NCI-H2227 treated with DMSO at 0.1 percent for 48 hours (cell line): ENCODE measurements at places on chromosomes 2 and 18.
A peak's percentile ranks its signal among the peaks of the same experiment; 100 is the strongest.

DNA sequence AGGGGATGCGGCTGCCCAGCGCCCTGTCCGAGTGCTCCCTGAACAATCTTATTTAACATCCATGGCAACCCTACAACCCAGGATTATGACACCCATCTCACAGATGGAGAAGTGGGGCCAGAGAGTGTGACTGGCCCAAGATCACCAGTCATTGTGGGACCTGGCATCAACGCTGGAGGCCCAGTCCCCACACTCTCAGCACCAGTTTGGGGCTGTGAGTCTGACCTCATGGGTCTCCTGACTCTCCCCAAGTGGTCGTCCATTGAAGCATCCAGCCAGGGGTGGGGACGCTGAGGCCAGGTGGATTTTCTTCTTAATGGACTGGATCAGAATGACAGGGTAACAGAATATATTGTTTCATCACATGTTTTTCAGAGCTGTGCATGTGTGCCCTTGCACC, 24.5 kb downstream of the MAL start:
- no peak for DNase-seq

DNA sequence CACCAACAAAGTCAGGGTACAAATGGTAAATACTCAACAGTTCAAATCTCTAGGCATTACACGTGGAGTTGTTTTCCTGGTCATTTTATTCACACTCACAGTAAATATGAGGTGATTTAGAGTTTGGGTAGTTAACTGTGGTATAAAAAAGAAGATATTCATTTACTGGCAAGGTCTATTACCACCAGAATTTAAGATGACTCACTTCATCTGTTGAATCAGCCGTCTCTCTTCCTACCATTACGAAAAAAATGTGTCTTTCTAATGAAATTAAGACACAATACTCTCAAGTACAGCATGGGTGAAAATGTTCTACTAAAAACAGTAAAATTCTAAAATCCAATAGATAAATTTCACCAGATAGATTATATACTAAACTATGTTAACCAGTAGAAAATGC, 21.0 kb upstream of the GPR75 start:
- no peak for DNase-seq

- DNase-seq: no peak
These were observed 356.9 kb upstream of the KLHL29 start for GRCh38 chr2:23028106-23028505.

DNA sequence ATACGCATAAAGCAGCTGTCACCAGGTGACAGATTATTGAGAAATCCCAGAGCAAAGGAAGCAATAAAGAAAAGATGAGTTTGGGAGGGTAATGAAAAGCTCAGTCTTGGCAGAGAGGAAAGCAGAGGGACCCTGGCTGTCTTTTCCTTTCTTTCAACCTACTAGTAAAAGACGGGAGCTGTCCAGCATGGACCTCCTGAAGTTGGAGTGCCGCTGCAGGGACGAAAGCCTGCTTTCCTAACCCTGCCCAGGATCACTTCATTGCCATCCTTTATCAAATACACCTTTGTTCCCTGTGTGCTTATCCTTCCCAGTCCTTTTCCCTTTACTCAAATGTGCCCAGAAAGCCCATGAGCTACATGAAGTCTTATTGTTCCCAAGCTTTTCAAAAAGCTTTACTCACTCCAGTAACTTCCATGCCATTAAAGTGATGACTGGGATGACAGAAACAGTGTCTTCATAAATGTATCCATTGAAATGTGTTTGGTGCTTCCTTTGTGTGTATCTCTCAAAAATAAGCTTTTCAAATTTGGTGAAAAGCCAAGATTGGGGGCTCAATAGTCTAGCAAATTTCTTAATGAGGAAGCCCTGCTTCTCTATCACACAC, 3.7 kb upstream of the SPR start:
- DNase-seq: no peak

GRCh38 chr18:56825321-56825720, 174.2 kb downstream of the WDR7 start:
- DNase-seq: no peak

DNA sequence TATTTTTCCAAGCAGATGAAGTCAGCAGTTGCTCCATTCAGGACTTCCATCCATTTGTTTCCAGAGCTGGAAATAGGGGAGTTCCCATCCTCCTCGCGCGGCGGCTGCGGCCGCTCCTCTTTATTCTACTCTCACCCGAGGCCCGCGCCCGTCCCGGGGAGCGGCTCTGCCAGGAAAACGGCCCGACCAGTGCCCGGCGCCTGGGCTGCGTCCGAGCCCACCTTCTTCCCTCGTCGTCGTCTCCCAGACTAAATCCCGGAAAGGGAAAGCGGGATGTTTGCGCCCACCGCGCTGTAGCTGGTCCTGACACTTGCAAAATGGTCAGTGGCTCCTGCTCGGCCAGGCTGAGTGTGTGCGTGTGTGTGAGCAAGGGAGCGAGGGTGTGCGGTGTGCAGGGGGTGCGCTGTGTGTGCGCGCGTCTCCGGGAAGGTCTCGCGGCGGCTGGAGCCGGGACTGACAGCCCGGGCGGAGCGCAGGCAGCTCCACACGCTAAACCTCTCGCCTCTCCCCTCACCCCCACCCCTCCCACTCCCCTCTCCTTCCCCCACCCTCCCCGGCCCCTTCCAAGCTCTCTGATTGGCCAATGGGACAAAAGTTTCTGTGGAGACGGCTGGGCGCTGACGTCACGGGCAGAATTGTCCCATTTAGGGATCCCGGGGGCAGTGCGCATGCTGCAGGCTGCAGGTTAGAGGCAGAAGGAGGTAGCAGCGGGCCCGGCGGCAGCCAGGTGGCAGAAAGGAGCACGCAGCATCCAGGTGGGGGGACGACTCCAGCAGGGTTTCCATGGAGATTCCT, at the start of gene NOL4:
Gene NOL4 (minus strand): TSS at position 491 of the 795 bp plus-strand sequence. CDS start 1,660 bp downstream, outside the sequence.
- DNase-seq: peak; percentile 93
